ENCODE measurements at places on chromosomes 13 and 19.

GRCh38 chr19:15923702-15924101, 10.6 kb downstream of the CYP4F11 start:
- DNase-seq = no peak

GRCh38 chr19:38763795-38764220, 9.5 kb downstream of the LGALS7 start:
- no peak for DNase-seq

DNA sequence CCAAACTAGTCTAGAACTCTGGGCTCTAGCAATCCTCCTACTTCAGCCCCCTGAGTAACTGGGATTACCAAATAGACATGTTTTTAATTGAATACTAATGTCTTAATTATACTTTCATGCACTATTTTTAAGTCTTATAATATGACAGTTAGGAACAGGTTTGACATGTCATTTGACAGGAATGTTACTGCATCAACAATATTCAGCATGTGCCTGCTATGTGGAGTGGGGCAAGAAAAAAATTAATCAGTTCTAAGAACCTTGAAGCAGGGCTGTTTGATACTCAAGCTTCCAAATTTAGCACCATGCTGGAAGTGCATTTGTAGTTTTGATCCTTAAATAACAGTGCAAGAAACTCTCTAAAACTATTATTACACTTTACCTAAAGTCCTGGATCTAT, 265.3 kb downstream of the MZT1 start:
- DNase-seq = no peak

DNA sequence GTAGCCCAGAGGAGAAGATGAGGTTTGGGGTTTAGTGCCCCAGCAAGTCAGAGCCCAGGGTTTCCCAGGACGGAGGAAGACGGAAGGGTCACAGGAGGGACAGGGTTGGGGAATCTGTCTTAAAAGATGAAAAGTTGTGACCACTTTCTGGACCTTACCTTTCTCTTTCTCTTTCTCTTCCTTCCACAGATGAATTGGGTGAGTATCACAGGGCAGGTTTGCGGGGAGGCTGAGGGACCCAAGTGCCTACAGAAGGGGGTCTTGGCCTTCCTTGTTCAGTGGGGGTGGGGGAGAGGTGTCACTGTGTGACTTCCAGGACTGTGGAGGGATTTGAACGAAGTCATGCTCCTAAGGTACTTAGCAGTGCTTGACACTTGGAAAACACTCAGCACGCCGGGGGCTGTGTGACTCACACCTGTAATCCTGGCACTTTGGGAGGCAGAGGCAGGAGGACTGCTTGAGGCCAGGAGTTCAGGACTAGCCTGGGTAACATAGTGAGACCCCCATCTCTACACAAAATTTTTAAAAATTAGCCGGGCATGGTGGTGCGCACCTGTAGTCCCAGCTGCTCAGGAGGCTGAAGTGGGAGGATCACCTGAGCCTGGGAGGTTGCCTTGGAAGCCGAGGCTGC, 8.5 kb downstream of the RELB start:
- no peak for DNase-seq

GRCh38 chr19:45100846-45101252, 7.9 kb downstream of the PPP1R37 start:
- no peak for DNase-seq

- DNase-seq = no peak
Observed at GRCh38 chr19:33875071-33875470, 78.4 kb downstream of the KCTD15 start.

DNA sequence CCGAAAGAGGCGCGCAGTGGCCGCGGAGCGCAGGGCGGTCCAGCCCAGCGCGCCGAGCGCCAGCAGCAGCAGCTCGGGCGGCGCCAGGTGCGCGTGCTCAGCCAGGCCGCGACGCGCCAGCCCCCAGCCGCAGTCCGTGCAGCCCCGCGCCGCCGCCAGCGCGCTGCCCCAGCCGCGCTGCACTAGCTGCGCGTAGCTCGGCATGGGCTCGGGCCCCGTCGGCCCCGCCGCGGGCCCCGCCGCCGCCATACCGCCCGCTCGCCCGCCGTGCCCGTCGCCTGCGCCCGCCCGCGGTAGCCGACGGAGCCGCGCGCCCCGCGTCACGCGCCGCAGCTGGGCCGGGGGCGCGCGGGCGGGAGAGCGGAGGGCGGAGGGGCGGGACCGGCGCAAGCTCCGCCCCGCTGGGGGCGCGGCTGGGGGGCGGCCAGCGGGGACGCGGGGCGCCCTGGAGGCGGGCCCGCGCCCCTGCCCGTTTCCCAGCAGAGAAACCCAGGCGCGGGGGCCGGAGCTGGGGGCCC, at the start of gene CERS1:
CERS1 (minus strand) TSS at position 335 of the 518 bp plus-strand sequence; CDS start at position 249, 86 bp downstream.
- no peak for DNase-seq

- no peak for DNase-seq
Observed at GRCh38 chr13:35818633-35819067, 312.5 kb downstream of the DCLK1 start.

DNA sequence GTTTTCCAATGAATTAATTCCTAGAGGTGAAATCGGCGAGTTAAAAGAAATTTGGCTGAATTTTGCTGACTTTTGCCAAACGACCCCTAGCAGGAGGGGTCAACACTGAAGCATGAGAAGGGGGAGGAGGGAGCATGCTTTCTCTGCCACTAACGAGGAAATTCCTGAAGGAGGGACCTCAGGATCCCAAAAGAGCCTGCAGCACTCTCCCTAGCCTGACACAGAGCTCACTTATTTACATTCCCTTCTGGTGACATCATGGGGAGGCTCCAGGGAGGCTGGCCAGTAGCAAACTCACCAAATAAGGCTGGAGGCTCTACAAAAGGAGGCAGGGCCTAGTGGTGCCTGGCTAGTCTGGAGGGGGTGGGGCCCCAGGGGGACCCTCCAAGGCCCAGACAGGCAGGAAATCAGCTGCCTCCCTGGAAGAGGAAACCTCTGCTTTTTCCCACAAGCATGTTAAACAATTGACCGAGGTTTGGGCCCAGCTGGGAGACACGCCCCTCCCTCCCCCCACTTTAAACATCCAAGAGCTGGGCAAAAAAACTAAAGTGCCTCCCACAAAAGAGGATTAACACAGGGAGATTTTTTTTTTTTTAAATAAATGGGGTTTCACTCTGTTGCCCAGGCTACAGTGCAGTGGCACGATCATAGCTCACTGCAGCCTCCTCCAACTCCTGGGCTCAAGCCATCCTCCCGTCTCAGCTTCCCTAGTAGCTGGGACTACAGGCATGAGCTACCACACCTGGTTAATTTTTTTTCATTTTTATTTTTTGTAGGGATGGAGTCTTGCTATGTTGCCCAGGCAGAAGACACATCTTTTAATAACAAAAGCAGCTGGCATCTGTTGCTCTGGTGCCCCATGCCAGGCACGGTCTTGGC, 2.1 kb downstream of the DAPK3 start:
- no peak for DNase-seq

DNA sequence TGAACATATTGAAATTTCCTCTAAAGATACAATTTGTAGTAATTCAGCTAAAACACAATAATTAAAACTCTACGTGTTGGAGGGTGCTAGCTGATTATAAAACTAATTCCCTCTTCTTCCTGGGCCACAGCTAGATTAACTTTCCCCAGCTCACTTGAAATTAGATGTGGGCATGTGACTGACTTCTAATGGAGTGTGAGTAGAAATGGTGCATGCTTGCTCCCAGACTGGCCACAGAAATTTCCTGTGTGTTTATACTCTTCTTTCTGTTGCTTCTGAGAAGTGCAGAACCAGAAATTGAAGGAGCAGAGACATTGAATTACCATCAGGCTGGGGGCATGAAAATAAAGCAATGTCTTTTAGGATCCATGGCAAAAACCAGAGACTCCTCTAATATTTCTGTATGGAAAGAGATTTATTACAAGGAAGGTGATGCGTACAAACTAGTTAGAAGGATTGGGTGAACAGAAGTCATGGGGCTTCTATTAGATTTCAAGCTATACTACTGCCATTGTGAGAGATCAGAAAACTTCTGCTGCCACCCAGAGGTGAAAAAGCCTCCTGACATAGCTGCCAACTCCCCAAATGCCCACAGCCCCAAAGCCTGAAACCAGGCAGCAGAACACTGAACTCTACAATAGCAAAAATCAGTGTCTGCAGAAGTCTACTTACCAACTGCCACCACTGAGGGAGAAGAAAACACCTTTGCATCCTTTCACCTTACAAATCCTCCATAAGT, 379.2 kb upstream of the MIR17HG start:
- no peak for DNase-seq

- DNase-seq = no peak
Observed at GRCh38 chr13:101977475-101977874, 424.4 kb downstream of the FGF14 start.
